ENCODE measurements at places on chromosomes 5 and 9. TPM values are rescaled to one million over a fixed set of nuclear protein-coding genes. Genes with fewer than 3 reads are reported as not detected.

- peak; percentile 14 for DNase-seq
Observed at GRCh38 chr9:95004411-95005277, 278.1 kb downstream of the AOPEP start.

GRCh38 chr9:5560443-5561100 is 50.2 kb downstream of the PDCD1LG2 start:
- DNase-seq: no peak

DNA sequence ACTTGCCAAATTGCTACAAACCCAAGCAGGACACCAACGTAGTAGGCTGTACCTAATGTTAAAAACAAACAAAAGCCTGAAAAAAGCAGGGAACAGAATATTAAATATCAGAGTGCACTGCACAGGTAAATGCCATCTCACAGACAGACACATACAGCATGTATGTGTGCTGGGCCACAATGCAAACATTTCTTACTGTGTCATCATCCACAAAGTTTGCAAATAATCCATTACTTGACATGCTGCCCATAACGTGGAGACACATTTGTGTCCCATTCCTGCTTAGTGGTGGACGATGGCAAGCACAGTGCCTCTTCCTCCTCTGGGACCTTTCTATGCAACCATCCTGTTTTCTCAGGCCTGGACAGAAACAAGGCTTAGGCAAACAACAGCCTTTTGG is 44.7 kb downstream of the GOLM1 start:
- DNase-seq: no peak

GRCh38 chr9:123073991-123074422 is 40.5 kb downstream of the GPR21 start:
- DNase-seq: no peak

- no peak for DNase-seq
Observed at GRCh38 chr5:143036146-143036927, 266.2 kb downstream of the ARHGAP26 start.

GRCh38 chr5:138949988-138950387 is 74.9 kb upstream of the LRRTM2 start:
- DNase-seq: no peak

- DNase-seq: no peak
Observed at GRCh38 chr9:70250221-70250620, 8.6 kb upstream of the SMC5 start.

DNA sequence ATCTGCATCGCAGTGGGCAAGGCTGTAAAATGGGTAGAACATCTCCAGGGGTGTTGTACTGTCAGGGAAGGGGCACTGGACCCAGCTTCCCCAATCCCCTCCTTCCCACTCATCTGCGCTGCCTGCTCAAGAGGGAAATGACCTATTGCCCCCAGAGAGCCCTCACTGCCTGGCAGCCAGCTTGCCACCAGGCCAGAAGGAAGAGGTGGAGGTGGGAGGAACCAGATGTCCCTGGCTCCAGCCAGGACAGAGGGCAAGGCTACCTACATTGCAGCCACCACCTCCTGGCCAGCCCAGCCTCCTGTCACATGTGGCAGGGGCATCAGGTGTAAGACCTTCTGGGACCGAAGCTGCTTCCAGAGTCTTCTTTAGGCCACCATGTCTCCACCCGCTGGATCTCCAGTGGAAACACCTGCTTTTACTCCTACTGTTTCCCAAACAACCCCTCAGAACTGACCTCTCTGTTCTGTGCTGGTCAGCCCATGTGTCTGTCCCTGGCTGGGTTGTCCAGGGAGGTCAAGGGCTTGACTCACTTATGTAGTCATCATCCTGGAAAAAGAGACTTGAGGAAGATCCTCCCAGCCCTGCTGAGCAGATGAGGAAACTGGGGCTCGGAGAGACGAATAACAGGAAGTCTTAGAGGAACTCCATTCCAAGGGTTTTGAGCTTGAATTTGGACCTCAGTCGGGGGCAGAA is 42.3 kb downstream of the JADE2 start:
- DNase-seq: no peak

DNA sequence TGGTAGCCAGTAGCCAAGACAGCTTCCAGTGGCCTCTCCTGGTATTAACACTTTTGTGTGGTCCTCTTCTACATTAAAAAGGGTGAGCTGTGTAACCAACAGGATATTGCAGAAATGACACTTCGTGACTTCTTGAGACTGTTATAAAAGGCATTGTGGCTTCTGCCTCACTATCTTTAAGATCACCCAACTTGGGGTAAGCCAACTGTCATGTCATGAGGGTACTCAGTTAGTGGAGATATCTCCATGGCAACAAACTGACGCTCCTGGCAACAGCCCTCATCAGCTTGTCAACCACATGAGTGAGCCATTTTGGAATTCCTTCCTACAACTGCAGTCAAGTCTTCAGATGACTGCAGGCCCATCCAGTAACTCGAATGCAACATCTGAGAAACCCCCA is 121.7 kb downstream of the DEPDC1B start:
- no peak for DNase-seq

DNA sequence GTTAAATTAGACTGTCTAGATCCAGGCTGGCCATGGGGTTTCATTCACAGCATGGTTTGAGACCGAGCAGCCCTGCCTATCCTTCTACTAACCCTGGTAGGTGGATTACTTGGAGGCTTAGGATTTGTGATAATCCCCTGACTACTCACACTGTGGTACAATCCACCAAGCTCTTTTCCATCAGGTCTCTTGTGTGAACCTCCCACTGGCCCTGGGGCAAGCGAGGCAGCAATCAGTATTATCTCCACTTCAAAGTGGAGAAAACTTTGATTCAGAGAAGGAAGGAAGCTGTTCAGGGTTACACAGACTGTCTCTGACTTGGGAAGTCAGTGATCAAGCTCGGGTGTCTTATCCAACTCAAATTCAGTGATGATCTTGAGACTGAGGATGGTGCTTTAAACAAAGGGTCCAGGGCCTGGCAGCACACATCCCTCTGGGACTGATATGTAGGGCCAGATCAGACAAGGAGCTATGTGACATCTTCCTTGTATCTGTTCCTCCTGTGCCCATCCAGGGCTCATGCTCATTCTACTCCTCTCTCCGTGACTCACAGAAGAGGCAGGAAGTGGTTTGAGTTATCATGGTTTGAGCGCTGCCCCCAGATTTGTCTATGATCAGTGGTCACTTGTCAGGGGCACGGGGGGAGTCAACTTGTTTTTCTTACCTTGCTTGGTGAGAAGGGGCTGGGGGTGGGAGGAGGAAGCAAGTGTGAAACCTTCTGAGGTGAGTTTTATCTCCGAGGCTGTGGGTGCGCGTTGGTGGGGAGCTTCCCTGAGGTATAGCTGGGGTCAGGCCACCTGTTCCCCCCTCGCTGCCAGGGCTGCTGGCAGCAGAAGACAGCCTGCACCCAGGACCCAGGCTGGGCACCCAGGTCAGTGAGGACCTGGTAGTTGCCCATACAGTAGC is 48.6 kb downstream of the RGS3 start:
- DNase-seq: peak; percentile 42

GRCh38 chr5:72505539-72506157 is 1.6 kb downstream of the ZNF366 start:
- DNase-seq: no peak

DNA sequence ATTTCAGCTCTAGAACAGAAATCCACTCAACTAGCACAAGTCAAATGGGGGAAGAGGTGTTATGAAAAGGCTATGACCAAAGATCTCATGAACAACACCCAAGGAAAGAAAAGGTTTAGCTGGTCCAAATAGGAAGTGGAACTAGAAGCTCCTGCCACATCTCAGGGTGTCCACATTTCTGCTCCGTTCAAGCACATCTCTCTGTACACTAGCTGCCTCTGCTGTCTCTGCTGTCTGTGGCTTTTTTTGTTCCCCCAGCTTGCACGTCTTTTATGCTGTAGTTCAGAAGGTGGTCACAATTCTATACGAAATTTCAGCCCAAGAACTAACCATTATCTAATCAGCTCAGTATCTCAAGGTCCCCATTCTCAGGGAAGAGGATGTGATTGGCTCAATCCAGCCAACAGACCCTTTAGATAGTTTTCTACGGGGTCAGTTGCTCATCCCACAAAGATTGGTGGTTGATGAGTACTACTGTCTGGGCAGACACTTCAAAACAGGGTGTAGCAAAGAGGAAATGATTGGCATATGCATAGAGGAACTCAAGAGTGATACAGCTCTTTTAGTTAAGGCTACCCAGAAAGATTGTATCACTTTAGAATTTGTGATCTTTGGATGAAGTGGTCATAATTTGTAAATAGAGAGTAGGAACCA is 44.0 kb downstream of the FANCC start:
- no peak for DNase-seq

DNA sequence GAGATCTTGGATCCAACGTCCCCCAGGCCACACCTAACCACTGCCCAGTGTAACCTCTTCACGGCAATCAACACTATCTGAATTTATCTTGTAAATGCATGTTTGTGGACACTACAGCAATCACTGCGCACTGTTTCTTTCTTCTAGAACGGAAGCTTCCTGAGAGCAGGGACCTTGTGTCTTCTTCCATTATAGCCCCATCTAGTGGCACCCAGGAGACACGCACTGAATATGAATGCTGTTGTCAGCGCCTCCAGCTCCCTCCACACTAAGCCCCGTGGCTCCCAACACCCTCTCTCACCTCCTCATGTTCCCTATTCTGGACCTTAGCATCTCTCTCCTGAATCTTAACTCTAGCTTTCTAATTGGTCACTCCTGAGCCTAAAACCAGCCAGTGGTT is 72.7 kb downstream of the SMIM23 start:
- no peak for DNase-seq

DNA sequence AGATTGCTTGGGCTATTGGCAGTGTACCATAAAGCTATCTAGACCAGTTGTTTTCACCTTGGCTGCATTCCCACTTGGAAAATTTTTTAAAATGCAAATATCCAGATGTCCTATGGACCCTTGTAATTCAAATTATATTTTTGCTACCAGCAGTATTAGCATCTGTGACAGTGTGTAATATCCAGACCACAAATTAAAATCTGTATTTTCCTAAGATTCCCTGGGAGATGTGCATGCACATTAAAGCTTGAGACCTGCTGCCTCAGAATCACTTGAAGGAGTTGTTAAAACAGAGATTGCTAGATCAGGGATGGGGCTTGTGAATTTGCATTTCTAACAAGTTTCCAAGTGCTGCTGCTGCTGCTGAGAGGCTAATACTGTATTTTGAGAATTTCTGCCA is 381.2 kb upstream of the PDE4D start:
- DNase-seq: no peak

DNA sequence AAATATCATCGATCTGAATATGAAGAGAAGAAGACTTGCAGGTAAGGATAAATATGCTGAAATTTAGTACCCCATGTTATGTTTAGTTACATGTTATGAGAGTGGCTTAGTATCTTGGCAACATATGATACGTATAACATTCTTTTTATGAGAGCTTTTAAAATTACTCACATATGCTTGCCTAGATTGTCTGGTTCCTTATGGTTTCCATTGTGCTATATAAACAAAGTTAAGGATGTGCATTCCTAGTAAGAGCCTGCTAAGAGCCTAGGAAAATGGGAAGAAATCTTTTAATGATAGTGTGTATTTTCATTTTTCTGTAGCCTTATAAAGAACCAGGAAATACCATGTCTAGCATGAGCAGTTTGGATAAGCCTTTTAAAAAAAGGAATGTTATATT is 112.0 kb upstream of the KCNN2 start:
- DNase-seq: no peak

GRCh38 chr5:122779451-122779850 is 4.6 kb downstream of the SNX2 start:
- no peak for DNase-seq

DNA sequence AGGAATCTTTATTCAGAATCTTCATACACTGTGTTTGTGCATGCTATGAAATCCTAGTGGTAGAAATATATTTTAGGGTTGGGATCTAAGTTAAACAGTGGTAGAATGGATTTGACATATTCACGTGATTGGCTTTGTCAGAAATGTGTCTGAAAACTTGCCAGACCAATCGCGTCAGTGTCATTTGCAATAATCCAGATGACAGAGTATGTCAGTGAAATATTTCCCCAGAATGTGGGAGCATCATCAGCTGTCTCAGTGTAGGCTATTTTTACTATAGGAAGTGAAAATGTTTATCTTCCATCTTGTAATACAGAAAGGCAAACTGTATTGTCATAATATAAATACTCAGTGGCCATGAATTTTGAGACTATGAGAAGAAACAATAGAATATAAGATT is 220.6 kb upstream of the EDIL3 start:
- no peak for DNase-seq

DNA sequence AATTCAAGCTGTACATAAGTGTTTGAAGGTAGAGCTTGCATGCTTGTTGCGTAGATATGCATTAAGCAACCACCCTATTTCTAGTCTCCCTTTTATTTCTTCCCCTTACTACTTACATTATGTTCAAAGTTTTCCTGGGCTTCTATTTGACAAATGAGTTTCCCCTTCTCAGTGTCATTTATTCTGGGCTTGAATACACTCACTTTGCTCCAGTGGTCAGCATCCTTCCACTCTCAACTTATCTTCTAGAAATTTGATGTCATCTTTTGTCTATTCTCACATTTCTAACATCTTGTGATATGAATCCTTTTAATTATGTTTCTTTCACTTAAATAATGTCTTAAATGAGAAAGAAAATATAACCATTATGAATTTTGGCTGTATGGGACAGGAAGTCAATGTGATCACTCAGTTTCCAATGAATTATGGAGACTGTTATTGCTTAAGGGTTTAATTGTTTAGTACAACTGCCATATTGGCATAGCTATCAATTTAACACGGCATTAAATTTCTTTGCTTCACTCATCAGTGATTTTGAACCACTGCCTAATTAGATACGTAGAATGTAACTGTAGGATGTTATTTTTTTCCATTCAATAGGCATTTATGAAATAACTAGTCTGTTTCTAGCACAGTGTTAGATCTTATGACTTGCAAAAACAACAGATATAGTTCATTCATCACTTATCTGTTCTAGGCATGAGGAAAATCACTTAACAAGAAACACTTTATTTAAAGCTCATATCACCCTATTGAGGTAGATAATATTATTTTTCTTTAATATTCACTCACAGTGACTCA is 105.5 kb upstream of the CDH12 start:
- no peak for DNase-seq

DNA sequence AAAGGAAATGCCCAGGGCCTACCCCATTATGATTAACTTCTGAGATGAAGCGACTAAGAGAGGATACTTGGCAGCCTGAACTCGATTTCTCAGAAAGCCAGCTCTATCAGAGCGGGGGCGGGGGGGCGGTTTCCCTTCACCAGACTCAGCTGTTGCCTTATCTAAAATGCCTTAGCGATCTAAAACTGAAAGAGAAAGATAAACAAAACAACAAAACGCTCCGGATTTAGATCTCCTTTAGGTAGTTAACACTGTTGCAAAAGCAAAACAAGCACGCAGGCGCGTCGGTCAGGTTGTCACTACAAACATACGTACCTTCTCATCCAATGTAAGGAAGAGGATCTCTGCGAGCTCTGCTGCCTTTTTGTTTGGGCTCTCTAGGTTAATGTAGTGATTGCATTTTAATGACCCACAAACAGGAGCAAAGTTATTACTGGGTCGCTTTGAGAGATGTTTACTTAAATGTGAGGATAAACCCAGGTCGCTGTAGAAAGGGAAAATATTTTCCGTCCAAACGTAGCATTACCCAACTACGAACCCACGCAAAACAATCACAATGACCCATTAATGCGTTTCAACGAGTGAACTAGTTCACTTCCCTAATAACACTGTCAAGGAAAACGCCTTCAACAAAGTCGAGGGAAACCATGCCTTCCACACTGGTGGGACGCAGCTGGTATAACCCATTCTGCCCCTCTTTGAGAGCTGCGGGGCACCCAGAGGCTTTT is 982 bp downstream of the EPB41L4A start:
- DNase-seq: peak; percentile 48

Gene MARCOL
- not detected for total RNA-seq

Gene TRPM6
- 0.10 TPM for total RNA-seq

Gene HSD17B3
- 0.34 TPM for total RNA-seq

Gene LCN2
- not detected for total RNA-seq

Gene ANKRD31
- total RNA-seq: 0.93 TPM

Gene DNAI1
- not detected for total RNA-seq

Gene FAM153A
- 125 TPM for total RNA-seq

Gene FLT4
- total RNA-seq: 6.0 TPM

Gene MLANA
- total RNA-seq: not detected

Data from naive thymus-derived CD4-positive, alpha-beta T cell (primary cell).